Suppressor macrophage treated with lipopolysaccharide for 1 hour (primary cell): ENCODE measurements at places on chromosomes 12 and 14.

- no peak for DNase-seq
These were observed 696.1 kb downstream of the DIO2 start for GRCh38 chr14:79515158-79515557.

GRCh38 chr14:63745858-63746425 is 18.1 kb upstream of the SGPP1 start:
- peak; percentile 57 for DNase-seq

GRCh38 chr14:28779456-28779855 is 12.9 kb downstream of the FOXG1 start:
- DNase-seq: no peak

GRCh38 chr14:55481769-55482168 is 41.4 kb upstream of the TBPL2 start:
- DNase-seq: no peak

DNA sequence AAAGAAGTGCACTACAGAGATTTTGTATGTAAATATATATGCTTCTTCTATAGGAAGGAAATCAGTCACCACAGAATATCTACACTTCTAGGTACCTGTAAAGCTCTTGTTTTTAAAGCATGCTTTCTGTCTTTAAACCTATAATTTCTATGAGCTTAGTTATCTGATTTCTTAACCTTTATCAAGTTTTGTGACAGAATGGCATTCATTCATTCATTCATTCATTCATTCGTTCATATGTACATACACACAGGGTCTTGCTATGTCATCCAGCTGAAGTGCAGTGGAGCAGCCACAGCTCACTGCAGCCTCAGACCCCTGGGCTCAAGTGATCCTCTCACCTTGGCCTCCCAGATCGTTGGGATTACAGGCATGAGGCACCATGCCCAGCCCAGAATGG is 16.1 kb downstream of the PPHLN1 start:
- DNase-seq: no peak

GRCh38 chr12:28202374-28203130 is 12.3 kb downstream of the CCDC91 start:
- no peak for DNase-seq
